ENCODE measurements at places on chromosomes 11 and 22.

- DNase-seq = no peak
Measured at GRCh38 chr11:33618956-33619355, 81.7 kb downstream of the C11orf91 start.

- DNase-seq = no peak
Measured at GRCh38 chr11:31433851-31434250, 64.2 kb downstream of the DNAJC24 start.

DNA sequence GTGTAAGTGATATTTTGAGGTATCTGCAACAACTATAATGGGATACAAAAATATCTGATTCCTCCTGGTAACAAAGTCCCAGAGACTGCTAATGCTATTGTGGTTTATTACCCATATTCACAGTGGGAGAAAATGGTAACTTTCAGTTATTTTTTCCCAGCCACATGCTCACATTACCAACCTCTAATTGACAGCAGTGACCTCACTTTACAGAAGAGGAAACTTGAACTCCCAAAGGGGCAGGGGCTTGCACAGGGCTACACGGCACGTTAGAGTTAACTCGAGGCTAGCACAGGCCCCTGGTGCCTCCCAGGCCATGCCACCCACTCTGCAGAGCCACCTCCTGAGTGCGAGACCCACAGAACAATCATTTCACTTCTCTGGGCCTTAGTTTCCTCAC is 132.4 kb downstream of the TENM4 start:
- no peak for DNase-seq

DNA sequence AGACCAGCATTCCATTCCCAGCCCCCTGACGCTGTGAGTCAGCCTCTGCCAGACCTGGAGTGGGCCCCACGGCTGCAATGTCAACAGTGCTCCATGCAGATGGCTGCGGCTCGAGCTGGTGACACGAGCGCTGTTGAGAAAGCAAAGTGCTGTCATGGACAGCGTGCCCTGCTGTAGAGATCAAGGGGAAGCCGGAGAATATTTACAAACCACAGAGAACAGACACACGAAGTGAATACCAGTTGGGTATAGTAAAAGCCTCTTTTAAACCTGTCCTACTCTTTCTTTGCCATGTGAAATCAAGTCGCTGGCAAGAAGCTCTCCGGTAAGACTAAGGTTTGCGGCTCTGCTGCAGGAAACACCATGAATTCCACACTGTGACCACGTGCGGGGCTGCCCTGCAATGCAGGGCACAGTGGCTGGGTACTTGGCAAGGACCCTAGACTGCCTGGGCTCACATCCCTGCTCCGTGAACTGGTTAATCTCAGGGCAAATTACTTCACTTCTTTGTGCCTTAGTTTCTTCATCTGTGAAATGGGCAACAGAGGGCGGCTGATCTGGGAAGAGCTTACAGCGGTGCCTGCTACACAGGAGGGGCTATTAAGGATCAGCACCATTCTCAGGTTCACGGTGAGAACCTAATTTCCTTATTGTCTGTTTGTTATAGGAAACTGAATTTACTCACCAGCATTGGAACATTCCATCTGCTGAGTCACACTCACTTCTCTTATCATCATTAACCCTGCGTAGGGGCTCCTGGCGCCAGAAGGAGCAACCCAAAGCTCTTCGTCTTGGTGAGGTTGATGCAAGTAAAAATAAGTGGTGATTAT is 27.8 kb upstream of the ELFN2 start:
- DNase-seq = no peak
